Fibroblast of skin of scalp (primary cell): ENCODE measurements at places on chromosomes 5 and 9.

- no peak for DNase-seq
Measured at GRCh38 chr9:113298924-113299770, 4.0 kb downstream of the RNF183 start.

DNA sequence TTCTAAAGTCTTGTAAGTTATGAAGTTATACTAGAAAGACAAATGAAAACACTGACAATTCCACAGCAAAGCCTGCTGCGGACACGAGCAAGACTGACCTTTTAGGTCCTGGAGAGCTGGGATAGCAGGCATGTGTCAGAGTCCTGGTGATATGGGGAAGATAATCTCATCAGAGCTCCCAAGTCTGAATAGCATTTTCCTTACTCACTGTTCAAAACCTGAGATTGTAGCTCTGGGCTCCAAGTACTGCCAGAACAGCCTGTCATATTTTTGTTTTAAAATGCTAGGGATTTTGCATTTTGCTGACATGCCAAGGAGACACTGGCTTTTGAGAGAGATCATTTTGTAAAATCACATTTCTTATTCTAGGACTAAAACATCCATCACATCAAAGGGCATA lies 90.1 kb downstream of the DRD1 start:
- peak; percentile 8 for DNase-seq

GRCh38 chr5:130546211-130546610 lies 618.8 kb downstream of the HINT1 start:
- DNase-seq: no peak

- DNase-seq: peak; percentile 46
Measured at GRCh38 chr9:137150617-137151457, 11.9 kb downstream of the GRIN1 start.

- DNase-seq: peak; percentile 45
Measured at GRCh38 chr9:95836072-95836471, 39.4 kb upstream of the ERCC6L2 start.

DNA sequence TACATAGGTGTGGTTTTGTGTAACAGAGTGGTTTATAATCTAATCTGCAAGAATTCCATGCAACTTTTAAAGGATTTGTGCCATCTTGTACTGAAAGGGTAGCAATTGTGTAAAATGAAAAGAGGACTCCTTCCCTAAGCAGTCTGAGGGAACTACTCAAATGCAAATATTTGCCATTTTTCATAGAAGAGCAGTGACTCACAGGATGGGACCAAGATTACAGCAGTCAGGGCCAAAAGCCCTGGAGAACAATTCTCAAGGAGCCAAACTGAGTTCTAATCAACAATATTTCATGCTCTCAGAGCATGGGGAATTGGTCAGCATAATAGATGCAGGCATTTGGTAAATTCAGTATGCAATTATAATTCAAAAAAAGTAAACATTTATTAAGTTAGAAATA lies 495.8 kb downstream of the CHSY3 start:
- DNase-seq: peak; percentile 72

- no peak for DNase-seq
Measured at GRCh38 chr5:134437340-134437846, 25.7 kb upstream of the CDKN2AIPNL start.

GRCh38 chr5:157602505-157602904 lies 26.9 kb upstream of the ADAM19 start:
- no peak for DNase-seq

DNA sequence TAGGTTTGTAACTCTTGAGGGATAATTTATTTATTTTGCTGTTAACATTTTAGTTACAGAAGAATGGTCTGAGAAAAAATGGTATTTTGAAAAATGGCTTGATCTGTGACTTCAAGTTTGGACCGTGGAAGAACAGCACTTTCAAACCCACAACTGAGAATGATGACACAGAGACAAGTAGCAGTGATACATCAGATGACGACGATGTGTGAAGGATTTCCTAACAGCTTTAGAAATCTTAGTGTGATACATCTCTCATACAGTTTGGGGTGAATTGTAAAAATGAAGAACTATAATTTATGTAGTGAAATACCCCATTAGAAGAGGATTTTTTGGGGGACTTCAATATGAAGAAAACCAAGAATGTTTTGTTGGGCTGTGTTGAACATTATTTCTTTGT lies 88.7 kb downstream of the GPBP1 start:
- DNase-seq: no peak

DNA sequence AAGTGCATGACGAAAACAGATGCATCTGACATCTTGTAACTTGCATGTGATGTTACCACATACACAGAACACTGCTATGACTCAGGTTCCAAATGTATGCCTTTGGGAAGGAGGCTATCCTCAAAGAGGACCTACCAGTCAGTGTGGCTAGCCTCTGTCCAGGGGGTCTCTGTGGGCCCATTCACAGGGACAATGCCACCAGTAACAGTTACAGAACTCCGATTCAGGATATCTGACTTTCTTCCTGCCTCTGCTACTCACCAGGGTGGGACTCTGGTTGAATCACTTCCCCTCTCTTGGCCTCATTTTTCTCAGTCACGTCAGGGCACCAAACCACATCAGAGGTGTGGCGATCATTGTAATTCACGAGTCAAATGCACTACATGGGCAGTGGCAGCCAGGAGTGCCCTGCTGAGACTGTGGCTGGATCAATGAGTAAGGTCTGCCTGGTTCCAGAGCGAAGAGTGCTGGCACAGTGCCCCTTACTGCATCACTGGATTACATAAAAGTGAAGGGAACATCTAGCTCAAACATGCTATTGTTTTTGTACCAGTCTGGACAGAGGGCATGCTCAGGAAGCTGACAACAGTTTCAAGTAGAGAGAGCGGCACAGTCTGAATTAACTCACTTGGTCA lies 13.2 kb downstream of the ATOX1 start:
- DNase-seq: peak; percentile 84
